HT1080 (cell line): ENCODE measurements at places on chromosomes 2 and 18. TPM values are rescaled to one million over a fixed set of nuclear protein-coding genes. Genes with fewer than 3 reads are reported as not detected.
A peak's percentile ranks its signal among the peaks of the same experiment; 100 is the strongest.

STON1 gene
- 0.07 and 0.79 TPM in 2 replicates for total RNA-seq

GRCh38 chr2:118936936-118937335 is 5.1 kb upstream of the MARCO start:
- no peak for DNase-seq

KCNK3 gene
- total RNA-seq, result not detected in 2 replicates

SPP2 gene
- 0.23 TPM in 1 of 2 replicates, not detected in the other for total RNA-seq

DNA sequence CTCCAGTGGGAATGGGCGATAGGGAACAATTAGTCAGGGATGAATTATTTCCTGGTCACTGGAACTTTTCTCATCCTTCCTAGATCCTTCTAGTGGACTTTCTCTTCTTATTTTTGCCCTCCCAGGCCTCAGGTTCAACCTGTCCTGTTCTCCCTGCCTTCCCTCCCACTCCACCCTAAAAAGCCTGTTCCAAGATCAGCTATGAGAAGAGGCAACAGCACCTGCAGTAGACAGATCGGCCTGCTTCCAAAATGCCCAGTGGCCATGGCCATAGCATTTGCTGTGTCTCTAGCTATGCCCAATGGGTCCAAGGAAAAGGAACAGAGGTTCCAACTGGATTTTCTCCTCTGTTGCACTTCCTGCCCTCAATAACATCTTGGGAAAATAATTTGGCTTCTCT is 16.5 kb upstream of the KCNF1 start:
- DNase-seq, result no peak

GRCh38 chr2:54052825-54053718 is 62.3 kb upstream of the ACYP2 start:
- DNase-seq, result no peak

DNA sequence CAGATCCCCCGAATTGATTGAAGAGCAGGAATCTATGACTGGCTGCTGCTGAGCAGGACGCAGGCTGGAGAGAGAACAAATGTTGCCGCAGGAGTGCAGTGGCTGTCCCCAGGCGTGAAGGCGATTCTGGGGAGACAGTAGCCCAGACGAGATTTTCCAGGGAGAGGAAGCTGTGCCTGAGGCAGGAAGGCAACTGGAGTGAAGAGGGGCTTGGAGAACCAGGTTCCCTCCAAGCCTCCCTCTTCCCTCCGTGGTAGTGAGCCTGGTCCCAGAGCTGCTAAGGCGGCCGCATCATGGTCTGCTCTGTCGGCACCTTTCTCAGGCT is 1.3 kb upstream of the NPPC start:
- DNase-seq, result no peak

DNA sequence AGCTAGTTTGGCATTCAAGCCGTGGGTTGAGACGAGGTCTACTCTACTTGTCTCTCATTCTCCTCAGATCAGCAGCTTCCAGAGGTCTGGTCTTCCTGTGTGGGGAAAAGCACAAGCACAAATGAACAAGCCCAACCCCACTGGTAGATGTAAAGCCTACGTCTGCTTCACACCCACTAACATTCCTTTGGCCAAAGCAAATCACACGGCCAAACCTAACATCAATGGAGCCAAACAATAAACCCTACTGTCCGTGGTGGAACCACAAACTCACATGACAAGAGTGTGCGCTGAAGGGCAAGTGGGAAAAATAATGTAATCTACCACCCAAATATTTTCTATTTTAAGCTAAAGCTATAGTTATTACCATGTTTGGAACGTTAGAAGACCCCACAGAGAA is 179.3 kb upstream of the MGAT5 start:
- peak; percentile 24 for DNase-seq

DNA sequence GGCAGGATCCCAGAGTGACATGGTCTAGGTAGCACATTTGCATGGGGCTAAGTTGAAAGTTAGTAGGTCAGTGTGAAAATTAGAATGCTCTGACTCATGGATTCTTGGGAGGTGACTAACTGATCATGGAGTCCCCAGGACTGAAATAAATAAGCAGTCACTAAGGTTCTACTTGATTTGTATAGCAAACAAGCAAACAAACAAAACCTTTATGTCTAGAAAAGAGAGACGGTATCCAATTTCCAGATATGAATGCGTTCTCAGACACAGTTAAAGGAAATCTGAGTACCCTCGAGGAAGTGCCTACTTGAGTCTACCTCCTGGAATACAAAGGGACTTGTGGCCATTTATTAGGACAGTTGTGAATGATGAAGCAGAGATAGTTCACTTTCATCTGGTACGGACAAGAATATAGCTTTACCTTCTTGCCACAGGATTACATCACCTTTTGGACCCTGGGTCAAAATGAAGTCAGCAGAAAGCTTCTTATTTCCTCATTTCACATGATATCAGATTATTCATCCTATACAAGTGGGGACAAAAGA is 54.3 kb upstream of the AGPS start:
- peak; percentile 87 for DNase-seq

PLCL1 gene
- 0.07 and 0.16 TPM in 2 replicates for total RNA-seq

DNA sequence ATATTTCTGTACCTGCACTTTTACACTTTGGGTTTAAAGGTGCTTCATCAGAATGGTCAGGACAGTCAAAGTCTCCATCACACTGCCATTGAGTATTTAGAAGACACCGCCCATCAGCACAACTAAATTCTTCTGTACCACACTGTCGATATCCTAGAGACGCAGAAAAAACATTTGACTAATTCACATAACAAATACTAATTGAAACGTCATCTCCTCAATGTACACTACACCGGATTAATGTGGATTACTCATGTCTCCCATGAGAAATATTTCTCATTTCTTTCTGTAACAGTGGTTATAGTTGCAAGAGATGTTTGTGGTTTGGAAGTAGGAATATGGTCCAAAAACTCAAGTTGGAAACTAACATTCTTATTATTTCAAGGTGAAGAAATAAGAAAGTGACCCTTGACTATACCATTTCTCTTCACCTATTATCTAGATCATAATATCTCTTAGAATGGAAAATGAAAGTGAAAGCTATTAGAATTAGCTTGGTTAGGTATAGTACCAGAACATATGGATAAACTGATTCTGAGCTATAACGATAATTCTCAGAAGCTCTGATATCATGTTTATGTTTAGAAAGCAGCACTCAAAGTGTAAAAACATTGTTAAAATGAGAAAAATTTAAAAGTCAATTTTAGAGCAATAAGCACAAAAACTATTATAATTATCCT is 1627.7 kb downstream of the LRP1B start:
- peak; percentile 75 for DNase-seq

ARHGEF4 gene
- total RNA-seq, result 0.72 and 1.2 TPM in 2 replicates

CKAP2L gene
- total RNA-seq, result 21.1 and 33.7 TPM in 2 replicates

DNA sequence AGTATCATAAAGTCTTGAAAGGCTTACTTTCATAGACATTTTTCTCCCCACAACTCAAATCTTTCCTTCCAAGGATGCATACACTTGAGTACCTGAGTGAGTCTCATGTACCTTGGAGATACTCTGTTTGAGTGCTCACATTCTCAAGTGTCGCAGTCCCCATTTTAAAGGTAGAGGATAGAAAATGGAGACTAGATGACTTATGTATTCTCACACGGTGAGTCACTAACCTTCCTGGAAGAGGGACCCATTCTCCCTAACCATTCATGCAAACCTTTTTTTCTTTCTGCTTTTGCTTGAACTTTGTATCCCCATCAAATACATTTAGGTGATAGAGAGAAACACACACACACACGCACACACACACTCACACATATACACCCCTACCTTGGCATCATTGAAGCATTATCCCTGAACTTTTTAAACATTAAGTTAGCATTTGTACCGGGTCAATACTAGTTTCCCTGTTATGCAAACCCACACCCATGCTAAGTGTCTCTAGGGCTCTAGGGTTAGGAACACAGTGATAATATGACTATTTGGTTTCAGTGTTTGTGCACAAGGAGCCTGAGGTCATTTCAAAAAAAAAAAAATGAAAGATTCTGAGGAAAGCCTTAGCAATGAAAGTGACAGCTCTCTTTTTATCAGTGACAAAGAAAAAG is 236.2 kb downstream of the IKZF2 start:
- DNase-seq, result peak; percentile 11

GRCh38 chr2:43057742-43058725 is 168.4 kb downstream of the ZFP36L2 start:
- no peak for DNase-seq

MALL gene
- total RNA-seq, result 0.07 and 0.77 TPM in 2 replicates

DNA sequence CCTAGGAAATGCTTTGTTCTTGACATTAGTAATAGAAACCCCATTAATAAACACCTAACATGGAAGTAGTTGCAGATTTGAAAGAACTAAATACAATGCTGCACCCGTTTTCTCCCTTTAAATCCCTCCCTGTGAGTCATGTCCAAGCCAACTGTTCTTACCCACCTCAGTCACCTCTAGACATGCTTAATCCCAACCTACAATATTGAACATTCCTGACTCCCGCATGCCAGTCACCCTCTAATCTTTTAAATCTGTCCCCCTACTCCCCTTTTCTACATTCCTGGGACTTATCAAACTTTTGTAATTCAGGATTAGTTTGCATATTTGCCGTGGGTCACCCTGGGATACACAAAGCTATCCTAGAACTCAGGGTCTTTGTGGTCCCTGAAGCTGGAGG is 374.6 kb downstream of the IRS1 start:
- peak; percentile 18 for DNase-seq

ANKRD30B gene
- not detected in 2 replicates for total RNA-seq

RESP18 gene
- not detected in 2 replicates for total RNA-seq

GCG gene
- 0.16 TPM in 1 of 2 replicates, not detected in the other for total RNA-seq

DNA sequence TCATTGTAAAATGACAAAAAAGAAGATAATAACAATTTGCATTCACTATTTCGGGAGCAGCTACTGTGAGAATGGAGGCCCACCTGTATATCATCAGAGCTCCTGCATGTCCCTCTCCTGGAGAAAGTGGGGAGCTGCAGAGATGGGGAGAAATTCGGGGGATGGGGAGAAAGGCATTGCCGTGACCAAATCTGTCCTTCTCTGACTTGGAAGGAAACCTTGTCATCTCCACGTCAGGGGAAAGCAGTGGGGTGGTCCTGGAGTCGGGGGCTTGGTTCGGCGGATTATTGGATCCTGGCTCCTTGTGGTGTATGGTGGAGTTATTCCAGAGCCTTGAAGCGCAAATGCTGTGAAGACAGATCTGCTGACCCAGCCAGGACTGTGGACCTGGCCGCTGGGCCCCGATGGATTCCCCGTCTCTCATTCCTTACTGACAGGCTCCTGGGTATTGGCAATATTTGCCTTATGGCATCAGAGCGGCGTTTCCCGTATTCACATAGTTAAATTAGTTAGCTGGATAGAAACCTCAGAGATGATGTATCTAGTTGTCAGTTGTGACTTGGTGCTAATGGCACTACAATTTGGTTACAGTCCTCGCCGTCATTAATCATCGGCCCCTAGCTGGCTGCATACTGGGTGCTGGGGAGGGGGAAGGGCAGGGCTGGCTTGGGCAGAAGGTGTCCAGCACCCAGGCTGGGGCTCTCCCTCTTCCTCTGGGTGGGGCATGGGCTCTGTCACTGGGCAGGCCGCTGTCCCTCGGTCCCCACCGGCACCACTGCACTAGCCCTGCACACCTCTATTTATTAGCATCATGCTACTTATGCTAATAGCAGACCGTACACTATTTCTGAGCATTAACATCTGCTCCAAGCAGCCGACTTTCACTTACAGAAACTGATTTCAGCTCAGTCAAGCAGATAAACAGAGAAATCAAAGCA is 31.7 kb downstream of the CELF4 start:
- no peak for DNase-seq

DNA sequence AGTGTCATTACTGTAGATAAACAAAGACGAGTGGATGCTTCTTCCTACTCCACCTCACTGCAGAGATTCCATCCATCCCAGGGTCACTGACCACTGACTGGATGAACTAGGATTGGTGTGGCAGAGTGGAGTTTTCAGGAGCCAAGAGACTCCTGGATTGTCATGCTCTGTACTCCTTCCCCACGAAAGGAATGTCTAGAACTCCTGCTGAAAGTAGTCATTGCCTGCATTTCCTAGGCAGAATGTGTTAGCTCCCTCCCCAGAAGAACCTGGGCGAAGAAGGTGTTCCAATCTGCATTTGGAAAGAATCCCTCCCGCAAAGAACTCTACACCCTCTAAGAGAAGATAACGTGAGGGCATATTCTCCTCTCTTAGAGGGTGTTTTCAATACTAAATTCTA is 6.2 kb downstream of the PAX8 start:
- DNase-seq, result no peak

DNA sequence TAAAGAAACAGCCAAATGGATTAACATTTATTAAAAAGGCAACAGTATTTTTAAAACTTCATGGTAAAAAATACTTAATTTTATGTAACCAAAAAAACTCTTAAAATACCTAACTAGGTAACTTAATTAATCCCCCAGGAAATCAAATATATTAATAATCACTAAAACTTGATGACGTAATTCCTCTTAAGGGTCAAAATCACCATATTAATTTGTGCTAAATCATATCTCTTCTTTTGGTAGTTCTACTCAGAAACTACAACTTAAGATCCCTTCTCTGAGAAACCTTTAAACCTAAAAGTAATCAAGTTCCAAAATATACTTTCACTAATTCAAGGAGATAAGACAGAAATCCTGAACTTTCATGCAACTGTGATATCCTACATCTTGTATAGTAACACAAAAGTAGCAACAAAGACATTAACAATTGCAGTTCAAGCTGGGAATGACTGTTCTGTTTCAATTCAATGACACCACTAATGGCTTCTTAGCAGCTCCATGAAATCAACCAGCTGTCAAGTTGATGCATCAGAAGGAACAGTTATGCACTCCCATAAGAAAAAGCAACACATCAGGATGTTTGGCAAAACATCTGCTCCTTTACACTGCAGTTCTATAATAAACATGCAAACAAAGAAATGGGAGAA is 4.0 kb downstream of the BAZ2B start:
- DNase-seq, result no peak

DNA sequence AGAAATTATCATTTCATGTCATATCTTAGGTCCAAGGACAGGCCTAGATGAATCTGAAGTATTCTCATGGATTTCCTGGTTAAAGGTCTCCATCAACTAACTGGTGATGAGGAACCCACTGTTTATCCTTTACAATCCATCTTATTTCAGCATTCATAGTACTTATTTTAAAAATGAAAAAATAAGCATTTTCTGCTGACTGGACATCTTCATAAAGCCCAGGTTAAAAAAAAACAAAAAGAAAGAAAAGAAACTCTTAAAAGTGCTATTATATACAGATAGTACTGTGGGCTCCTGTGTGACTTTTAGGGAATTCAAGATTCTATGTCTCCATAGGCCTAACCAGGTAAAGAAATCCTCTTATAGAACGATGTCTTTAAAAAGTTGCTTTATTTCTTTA is 7.1 kb downstream of the ERBB4 start:
- DNase-seq, result no peak

- DNase-seq, result peak; percentile 79
Observed at GRCh38 chr18:6960656-6961055, 156.9 kb downstream of the LAMA1 start.

DNA sequence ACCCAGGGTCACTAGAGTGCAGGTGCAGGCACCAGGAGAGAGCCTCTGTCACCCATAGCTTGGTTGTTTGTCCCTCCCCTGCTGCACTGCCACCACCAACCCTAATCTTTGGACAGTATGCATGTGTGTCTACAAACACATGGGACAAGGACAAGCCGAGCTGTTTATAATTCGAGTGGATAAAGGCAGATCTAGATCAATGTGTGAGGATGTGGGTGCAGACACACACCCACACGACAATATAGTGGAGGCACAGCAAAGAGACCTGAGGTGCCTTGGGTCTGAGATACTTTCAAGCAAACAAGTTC is 199.2 kb downstream of the TNS1 start:
- DNase-seq, result no peak

GRCh38 chr18:49597157-49597931 is 35.5 kb downstream of the LIPG start:
- no peak for DNase-seq
